OCI-LY7 (cell line): ENCODE measurements at places on chromosomes 3 and 15. TPM values are rescaled to one million over a fixed set of nuclear protein-coding genes. Genes with fewer than 3 reads are reported as not detected.

GRCh38 chr3:94612631-94613030 lies 549.8 kb downstream of the NSUN3 start:
- DNase-seq = no peak

GRCh38 chr3:172153335-172153861 lies 114.0 kb downstream of the FNDC3B start:
- DNase-seq = no peak

- DNase-seq = no peak
These were observed 55.2 kb downstream of the TIPARP start for GRCh38 chr3:156729460-156730179.

- no peak for DNase-seq
These were observed 3.3 kb upstream of the STT3B start for GRCh38 chr3:31529421-31529820.

GRCh38 chr15:53789654-53790375 lies 30.4 kb upstream of the WDR72 start:
- no peak for DNase-seq

DNA sequence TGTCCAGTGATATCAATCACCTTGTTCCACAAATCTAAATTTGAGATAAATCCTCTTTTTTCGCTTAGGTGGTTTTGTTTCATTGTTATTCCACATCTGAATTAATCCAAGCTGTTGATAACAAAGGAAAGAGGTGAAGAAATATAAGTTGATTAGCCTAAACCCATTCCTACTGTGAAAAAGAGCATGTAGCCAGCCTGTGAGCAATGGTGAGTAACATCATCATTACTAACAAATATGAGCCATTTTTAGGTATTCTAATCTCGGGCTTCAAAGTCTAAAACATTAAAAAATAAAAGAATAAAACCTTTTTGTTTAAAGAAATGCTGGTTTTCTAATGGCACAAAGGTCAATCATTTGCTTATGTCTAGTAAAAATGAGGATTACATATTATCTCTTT lies 52.1 kb upstream of the P3H2 start:
- no peak for DNase-seq

- no peak for DNase-seq
These were observed 53.4 kb upstream of the POMGNT2 start for GRCh38 chr3:43159131-43159875.

DNA sequence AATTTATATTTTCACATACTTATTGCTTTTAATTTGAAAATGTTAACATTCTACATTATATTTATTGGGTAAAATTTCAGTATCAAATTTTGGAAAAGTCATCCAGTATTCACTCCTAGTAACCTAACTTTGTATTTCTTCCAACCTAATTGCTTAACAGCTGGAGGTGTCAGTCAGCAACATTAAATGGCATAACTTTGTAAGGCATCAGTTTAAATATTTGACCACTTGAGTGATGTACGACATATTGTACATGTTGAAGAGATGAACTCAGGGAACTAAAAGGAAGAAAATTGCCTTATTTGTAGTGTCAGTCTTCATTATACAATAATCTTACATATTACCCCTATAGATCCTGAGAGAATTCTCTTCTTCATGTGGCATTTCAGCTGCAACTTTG lies 326.8 kb downstream of the NAALADL2 start:
- DNase-seq = no peak

- no peak for DNase-seq
These were observed 73.5 kb downstream of the RYR3 start for GRCh38 chr15:33384307-33384706.

DNA sequence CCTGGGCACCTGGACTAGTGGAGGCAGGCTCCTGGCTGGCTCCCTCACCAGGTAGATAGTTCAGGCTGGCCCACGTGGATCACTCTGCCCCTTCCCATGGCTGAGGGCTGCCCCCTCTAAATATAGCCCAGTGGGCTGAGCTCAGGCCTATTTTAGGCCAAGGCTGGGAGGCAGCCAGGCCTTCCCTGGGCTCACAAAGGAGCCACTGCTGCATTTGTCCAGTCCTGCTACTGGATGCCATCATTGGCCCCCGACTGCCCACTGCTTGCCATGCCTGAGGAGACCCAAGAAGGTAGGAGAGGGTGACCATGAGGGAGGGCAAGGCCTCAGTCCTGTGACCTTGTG lies at the start of gene LSMEM2:
Gene LSMEM2, plus strand, starts transcription at position 208 of the 345 bp plus-strand sequence. Its CDS starts 27 bp downstream, at position 235.
- DNase-seq = no peak

DNA sequence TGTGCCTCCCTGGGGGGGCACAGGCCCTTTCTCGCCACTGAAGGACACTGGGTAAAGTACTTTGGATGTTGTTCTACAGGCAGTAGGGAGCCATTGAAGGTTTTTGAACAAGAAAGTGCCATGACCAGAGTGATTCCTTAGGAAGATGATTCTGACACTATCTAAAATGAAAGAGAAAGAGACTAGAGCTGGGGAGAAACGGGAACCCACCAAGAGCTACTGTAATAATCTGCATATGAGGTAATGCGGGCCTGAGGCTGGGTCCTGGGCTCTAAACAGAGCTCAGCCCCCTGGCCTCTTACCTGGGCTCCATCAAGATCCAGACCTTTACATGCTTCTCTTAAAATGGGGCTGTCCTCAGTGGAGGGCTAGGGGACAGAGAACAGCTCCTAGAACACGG lies 24.9 kb downstream of the GRK7 start:
- no peak for DNase-seq

DNA sequence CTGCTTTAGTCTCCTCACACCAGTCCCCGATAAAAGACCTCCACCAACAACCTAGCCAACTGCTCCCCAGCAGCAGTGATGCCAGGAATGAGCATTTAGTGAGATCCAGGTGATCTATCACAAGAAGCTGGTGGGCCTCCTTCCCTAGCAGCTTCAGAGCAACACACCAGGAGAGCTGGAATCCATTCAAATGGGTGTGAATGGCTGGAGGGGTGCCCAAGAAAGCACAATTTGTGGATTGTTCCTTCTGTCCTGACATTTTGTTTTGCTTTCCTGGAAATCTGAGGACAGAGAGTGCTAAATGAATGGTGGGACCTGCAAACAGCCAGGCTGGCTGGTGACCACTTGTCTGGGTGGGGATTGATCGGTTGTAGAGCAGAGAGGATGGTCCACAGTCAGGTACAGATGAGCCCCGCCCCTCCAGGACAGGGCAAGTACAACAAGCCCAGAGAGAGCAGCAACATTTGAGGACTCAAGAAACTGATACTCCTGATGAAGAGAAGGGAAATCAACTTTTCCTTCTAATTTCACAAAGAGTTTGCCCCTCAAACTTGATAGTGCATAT lies 316.8 kb downstream of the VPS13C start:
- no peak for DNase-seq

DNA sequence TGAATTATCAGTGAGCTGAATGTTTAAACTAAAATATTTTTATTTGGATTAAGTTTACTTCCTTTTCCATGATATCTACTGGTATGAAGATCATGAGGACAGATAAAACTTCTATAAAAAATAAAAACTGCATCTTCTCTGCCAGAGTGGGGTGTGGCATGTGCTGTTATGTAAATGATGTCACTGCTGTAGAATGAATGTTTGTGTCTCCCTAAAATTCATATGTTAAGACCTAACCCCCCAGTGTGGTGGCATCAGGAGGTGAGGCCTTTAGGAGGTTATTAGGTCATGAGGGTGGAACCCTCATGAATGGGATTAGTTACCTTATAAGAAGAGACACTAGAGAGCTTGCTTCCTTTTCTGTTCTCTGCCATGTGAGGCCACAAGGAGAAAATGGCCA lies 178.7 kb upstream of the DPH6 start:
- DNase-seq = no peak

GRCh38 chr3:110210086-110210660 lies 861.4 kb upstream of the NECTIN3 start:
- DNase-seq = no peak

EPHA6 gene
- total RNA-seq = not detected in 2 replicates

MAPKAPK3 gene
- total RNA-seq = 20.3 and 25.2 TPM in 2 replicates

LRRC34 gene
- total RNA-seq = 3.3 and 3.9 TPM in 2 replicates

GPR27 gene
- total RNA-seq = not detected in 2 replicates

CTNNB1 gene
- 157 and 161 TPM in 2 replicates for total RNA-seq

C3orf18 gene
- total RNA-seq = 8.0 and 9.5 TPM in 2 replicates

MESP1 gene
- total RNA-seq = not detected in 2 replicates

CPNE9 gene
- 0.22 TPM in 1 of 2 replicates, not detected in the other for total RNA-seq
